ENCODE measurements at places on chromosomes 2 and 18. TPM values are rescaled to one million over a fixed set of nuclear protein-coding genes. Genes with fewer than 3 reads are reported as not detected.

The SP110 gene
- 0.84 TPM for total RNA-seq

The POTEJ gene
- not detected for total RNA-seq

The FAP gene
- total RNA-seq = not detected

The TUBB8B gene
- 0.91 TPM for total RNA-seq

The TUBA3E gene
- 0.57 TPM for total RNA-seq

GRCh38 chr2:235605312-235606003 is 111.6 kb downstream of the AGAP1 start:
- DNase-seq = no peak

- no peak for DNase-seq
Measured at GRCh38 chr2:171836146-171836910, 57.7 kb downstream of the SLC25A12 start.

- no peak for DNase-seq
Measured at GRCh38 chr2:162242586-162243280, 512 bp downstream of the FAP start.

- no peak for DNase-seq
Measured at GRCh38 chr18:36828157-36828629, 609 bp downstream of the TPGS2 start.

DNA sequence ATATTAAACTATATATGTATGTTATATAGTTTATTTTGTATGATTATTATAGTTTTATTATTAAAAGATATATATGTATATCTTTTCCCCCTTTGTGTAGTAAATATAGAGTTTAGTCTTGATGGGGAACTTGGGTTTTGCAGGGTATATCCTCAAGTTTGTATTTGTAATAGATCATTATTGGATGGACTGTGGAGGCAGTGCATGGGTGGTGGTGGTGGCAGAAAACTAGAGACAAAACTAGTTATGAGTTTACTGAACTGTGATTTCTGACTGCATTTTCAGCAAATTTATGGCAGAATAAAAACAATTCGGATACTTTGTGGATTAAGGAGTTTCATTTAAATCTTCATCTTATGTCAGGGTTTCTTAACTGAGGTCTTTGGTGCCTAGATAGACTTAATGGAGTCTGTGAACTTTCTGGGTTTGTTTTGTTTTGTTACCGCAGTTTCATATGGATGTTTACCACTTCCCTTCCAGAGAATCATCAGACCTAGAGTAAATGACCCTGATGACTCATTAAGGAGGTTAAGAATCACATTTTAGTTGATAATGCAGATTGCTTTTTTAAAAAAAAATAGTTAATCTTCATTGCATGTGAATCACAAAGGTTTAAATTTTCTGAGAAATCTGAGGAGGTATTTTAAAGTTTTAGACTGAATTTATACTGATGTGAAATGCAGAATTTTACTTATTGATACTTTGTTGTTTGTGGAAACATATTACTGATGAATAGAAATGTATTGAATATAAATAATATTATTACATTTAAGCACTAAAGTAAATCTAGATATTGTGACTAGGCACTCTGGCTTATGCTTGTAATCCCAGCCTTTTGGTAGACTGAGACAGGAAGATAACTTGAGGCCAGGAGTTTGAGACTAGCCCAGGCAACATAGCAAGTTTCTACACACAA is 14.5 kb downstream of the EPC2 start:
- DNase-seq = no peak

DNA sequence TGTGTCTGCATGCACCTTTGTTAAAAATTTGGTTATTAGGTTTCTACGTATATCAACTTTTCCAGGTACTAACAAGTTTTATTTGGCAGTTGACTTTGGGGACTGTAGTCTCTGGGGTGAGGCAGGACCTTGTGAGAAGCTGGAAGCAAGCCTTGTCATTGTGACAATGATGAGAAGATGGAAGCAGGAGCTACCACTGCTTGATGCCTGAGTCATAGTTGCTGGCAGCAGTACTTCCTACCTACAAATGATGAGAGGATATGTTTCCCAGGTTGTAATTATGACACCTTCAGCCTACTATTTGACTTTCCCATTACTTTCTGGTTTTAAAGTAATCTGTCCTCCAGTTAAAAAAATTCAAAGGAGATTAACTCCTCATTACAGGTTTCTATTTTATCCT is 516.3 kb downstream of the NRXN1 start:
- DNase-seq = no peak

DNA sequence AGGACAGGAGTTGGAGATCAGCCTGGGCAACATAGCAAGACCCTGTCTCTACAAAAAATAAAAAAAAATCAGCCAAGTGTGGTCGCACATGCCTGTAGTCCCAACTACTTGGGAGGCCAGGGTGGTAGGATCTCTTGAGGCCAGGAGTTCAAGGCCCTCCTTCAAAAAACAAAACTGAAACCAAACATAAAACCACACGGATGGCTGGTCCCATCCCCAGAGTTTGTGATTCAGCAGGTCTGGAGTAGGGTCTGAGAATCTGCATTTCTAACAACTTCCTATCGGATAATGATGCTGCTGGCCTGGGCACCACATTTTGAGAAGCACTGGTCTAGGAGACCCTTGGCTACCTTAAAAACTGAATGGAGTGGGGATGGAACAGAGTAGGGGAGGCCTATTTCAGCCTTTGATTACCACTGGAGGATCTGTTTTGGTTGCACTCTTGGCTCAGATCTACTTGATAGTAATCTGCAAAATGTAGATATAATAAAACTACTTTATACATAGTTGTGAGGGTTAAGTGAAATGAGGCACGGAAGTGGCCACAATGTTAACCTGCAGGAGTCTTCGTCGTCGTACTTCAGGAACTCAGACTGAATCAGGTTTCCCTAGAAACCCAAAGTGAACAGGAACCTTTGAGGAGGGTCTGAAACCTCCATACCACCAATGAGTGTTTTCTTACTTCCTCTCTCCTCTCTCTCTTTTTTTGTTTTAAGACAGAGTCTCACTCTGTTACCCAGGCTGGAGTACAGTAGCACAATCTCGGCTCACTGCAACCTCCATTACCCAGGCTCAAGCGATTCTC is 25.5 kb upstream of the NFE2L2 start:
- no peak for DNase-seq

- DNase-seq = no peak
Measured at GRCh38 chr18:75291460-75291859, 80.9 kb downstream of the TSHZ1 start.

GRCh38 chr2:52454962-52455361 is 1312.6 kb upstream of the CHAC2 start:
- no peak for DNase-seq

DNA sequence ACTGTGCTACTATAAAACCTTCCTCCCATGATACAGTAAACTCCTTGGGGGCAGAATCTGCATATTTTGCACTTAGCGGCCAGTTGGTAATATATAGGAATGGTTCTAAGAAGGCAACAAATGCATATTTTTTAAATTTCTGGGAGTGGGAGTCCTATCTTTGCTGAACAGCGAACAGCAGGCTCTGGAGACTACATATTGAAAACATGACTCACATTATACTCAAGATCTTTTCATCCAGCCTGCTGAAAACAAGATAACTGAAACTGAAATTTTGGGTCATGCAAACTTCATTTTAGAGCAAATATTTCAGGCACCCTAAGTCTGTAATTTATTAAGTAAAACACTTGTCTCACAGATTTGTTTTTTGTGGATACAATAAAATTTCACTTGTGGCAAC is 122.2 kb downstream of the SATB2 start:
- no peak for DNase-seq

DNA sequence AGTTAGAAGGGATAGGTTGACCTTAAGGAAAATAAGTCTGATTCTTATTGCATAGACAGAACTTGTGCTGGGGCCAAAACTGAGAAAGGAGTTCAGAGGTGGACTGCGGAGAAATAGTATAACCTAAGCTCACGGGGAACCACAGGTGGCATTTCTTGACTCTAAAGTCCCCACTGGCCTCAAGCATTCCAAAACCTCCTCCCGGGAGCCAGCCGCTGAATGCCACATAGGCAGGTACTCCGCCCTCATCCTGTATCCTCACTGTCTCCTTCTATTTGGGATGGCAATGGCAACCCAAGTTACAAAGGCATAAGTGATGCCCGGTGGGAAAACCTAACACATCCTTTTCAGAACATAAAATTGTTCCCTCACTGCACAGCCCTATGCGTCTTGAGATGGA is 173.0 kb downstream of the SP3 start:
- DNase-seq = no peak

GRCh38 chr2:207847807-207848544 is 78.3 kb upstream of the FZD5 start:
- DNase-seq = peak; percentile 72

DNA sequence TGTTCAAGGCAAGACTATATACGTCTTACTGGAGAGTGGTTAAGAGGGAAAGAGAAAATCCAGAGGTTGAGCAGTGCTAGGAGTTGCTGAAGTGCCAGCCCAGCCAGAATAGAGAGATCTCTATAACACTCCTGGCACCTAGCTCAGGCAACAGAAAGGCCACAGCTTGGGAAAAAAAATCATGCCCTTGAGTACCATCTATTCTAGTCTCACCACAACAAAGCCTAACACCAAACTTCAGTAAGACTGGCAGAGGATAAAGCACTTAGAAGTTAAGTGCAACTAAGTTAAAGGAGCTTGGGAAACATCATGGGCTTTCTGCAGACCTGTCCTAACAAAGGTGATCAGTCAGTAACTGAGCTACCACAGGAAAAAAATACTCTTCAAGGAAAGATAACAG is 24.2 kb downstream of the INO80C start:
- DNase-seq = no peak

DNA sequence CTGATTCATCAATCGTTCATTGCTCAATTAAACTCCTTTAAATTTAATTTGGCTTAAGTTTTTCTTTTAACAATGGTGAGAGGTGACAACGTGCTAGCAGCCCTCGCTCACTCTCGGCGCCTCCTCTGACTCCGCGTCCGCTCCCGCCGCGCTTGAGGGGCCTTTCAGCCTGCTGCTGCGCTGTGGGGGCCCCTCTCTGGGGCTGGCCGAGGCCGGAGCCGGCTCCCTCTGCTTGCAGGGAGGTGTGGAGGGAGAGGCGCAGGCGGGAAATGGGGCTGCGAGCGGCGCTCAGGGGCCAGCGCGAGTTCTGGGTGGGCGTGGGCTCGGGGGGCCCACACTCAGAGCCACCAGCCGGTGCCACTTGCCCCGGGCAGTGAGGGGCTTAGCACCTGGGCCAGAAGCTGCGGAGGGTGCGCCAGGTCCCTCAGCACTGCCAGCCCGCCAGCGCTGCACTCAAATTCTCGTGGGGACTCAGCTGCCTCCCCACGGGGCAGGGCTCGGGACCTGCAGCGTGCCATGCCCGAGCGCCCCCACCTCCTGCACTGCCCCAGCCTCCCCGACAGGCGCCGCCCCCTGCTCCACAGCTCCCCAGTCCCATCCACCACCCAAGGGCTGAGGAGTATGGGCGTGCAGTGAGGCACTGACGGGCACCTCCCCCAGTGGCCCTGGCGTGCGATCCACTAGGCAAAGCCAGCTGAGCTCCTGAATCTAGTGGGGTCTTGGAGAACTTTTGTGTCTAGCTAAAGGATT is 19.6 kb downstream of the ANKMY1 start:
- DNase-seq = no peak

GRCh38 chr2:113175736-113176695 is 2.2 kb downstream of the PSD4 start:
- no peak for DNase-seq
